ENCODE measurements at places on chromosomes 13 and 19.

- DNase-seq: peak; percentile 18
Observed at GRCh38 chr13:31394506-31394905, 194.7 kb downstream of the B3GLCT start.

DNA sequence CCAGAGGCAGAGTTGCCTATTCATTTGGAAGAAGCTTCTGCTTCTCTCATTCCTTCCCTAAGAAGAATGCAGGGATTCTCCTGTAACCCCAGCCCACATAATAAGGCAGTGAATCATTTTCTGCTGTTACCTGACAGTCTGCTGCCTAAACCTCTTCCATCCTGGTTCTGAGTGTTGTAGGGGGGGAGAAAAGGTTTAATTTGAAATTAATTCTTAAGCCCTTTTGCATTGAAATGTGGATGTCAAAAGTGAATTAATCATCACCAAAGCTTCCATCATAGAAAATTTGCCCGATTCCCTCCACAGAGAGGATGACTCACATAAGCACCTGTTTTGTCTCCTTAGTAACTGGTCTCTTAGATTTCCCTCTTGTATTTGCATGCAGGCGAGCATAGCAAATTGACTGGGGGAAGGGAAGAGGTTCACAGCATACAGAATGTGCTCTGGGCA is 146.7 kb upstream of the FNDC3A start:
- DNase-seq: peak; percentile 25

DNA sequence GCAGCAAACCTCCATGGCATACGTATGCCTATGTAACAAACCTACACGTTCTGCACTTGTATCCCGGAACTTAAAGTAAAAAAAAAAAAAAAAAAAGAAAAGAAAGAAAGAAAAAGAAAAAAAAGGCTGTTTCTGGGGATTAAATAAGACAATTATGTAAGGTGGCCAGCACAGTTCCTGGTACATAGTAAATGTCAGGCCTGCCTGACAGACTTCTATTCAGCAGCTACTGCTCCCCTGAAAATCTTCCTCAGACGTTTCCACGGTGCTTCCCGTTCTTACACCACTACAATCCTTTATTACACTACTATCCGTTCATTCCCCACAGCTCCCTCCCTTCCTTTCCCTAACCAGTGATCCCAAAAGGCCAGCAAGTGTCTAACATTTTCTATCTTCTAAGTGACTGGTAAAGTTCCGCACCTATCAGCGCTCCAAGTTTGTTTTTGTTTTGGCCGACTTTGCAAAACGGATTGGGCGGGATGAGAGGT is 636 bp upstream of the RB1 start:
- DNase-seq: no peak

DNA sequence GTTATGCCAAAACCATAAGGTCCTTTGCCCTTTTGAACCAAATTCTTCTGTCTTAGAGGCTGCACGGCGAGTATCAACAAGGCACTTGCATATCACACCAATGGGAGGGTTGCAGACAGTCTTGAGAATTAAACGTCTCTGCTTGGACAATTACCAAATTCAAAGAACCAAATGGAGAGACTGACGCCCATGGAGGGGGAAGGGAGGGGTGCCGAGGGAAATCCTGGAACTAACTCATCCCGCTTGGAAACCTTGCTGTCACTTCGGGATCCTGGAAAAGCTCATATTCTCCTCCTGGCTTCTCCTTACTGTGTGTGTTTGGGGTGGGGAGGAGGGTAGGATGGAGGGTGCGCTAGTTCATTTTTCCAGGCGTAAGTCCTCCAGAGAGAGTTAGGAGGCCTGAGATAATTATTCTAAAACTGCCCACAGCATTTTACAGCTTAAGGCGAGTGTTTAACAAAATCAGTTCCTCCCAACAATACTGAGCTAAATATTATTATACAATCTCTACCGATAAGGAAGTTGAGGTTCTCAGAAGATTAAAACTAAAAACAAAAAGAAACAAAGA is 425.1 kb downstream of the TSHZ3 start:
- DNase-seq: no peak

GRCh38 chr13:24071423-24072075 is 89.0 kb upstream of the SPATA13 start:
- no peak for DNase-seq

DNA sequence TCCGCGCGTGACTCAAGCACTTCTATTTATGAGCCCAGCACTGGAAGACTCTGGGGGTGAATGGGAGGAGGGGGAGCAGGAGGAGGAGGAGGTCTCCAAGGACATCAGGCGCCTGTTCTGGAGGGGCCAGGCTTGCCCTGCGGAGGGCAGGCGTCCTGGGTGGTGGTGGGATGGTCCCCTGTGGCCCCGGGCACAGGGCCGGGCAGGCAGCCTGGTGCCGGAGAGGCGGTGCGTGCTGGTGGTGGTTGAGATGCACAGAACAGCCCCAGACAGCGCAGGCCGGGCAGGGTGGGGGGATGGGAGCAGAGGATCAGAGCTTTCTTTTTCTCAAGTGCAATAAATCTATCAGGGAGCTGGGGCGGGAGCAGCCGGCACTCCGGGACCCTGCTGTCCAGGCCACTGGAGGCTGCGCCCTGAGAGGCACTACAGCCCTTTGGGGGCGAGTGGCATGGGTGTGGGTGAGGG is 14.0 kb downstream of the NKPD1 start:
- no peak for DNase-seq

DNA sequence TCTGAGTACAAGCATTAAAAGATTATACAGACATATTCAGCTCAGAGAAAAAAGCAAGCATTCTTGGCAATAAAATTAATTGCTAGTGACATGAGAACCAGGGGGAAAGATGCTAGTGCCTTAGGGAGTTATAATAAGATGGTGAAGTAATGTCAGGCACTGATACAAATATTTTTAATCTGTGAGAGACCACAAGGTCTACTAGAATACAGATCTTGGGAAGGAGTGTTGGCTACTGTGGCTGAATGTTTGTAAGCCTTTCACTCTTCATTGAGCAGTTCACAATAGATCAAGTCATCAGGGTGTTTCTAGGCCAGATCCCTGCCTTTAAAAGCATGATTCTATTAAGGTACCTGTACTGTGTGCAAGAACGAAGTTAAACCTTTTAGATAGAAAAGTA is 16.4 kb downstream of the FREM2 start:
- no peak for DNase-seq

GRCh38 chr19:49450405-49450804 is 1.2 kb downstream of the PIH1D1 start:
- no peak for DNase-seq

DNA sequence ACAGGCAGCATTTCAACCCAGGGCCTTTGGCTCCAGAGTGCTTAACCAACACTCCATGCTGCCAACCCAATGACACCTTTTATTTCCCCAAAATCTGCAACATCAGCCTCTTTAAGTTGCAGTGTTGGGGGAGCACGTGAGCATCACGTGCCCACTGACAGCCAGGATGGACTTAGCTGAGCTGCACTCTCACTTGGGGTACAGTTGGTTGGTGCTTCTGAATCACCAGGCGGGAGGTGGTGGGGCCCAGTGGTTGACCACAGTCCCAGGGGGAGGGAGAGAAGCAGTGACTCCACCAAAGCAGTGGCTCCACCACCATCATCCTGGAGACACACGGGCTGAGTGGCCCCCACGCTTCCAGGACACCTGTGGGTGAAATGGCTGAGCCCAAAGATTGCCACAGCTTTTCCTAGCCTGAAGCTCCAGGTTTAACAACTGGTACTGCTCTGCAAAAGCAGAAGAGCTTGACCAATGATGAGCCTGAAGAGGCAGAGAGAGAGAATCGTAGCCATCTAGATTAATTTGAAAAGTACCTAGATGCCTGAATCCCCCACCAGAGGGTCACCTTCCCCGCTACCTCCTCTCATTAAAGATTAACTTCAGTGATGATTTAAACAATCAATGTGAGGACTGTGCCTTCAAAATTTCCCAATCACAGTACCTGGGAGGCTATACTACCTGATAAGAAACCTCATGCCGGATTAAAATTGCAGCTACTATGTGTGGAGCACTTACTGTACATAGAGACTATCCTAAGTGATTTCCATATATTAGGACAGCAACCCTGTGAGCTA is 193.8 kb downstream of the FOXO1 start:
- DNase-seq: no peak

- no peak for DNase-seq
Observed at GRCh38 chr19:15180451-15181390, 20.1 kb downstream of the NOTCH3 start.

- DNase-seq: no peak
Observed at GRCh38 chr19:17348700-17349099, 11.3 kb downstream of the GTPBP3 start.

DNA sequence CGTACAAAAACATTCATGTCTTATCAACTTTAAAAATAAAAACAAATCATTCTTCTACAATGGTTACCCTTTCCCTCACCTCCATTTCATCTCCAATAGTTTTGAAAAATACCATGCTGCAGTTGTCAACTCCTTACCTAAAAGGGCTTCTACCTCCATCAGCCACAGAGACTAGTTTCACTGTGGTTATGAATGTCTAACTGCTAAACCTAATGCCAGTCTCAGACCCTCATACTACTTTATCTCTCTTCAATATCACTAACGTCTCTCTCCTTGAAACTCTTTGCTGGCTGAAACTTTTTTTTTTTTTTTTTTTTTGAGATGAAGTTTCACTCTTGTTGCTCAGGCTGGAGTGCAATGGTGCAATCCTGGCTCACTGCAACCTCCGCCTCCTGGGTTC is 27.1 kb downstream of the LNX2 start:
- peak; percentile 41 for DNase-seq

DNA sequence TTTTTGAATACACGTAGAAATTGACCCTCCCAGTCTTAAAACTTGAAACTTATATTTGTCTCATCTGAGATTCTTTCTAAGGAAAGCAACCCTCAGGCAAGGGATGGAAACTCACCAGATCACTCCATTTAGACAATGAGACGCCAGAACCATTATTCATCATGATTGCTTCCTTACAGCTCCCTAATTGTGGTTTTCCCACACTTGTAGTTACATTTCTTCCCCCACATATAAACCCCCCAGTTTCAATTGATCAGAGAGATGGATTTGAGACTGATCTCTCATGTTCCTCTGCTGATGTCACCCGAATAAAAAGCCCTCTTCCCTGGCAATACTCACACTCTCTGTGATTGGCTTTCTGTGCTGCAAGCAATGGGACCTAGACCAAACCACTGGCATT is 197.9 kb upstream of the STARD13 start:
- no peak for DNase-seq

DNA sequence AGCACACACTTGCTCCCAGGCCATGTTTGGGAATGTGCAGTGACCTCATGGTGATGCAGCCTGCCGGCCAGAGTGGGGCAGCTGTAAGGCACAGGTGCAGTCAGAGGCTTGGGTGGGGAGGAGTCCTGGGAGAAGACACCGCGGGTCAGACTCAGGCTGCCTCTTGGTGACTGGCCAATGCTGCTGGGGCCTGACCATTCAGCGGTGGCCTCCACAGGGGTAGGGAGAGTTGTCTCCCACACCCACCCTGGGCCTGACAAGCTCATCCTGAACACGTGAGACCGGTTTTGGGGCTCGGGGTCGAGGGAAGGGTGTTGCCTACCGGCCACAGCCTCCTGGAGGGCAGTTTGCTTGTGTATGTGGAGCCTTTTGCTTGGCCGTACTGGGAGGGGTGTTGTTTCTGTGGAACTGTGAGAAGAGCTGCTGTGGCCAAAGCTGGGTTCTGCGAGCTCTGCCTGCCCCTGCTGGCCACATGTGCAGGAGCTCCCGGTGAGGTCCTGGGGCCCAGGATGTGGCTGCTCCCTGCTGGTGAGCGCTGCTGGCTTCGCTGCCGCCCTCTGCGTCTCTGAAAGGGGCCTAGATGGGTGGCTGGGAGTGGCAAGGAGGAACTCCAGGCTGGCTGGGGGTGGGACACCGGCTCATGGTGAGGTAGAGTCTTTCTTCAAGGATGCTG is 22.1 kb downstream of the UPF1 start:
- DNase-seq: no peak

DNA sequence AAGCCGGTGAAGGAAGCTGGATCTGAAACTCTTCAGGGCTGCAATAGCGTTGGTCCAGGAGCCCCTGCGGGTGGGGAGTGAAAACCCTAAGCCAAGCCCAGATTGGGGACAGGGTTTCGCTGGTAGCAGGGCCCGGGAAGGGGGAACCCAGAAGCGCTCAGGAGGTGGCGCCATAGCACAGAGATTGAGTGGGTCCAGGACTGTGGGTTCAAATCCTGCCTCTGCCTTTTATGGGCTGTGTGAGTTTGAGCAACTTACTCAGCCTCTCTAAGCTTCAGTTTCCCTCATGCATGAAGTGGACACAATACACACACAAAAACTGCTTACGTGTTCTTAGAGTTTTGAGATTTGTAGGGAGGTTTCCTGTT is 8.3 kb upstream of the SYCN start:
- peak; percentile 72 for DNase-seq

DNA sequence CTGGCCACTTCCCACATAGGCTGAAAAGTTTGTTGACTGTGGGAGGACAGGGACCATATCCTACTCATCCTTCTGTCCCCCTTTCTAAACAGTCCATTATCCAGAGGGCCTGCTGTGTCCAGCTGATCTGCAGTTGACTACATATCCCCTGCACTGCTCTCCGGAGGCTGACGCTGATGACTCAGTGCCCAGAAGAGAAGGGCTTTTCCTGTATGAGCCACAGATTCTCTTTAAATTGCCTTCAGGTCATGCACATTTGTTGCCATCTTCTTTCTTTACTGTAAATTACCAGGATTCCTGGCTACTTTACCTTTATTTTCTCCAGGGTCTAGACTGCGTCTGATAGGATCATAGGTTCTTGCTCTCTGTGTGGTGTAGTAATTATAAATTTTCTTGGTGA is 125.2 kb downstream of the LACC1 start:
- no peak for DNase-seq

- DNase-seq: no peak
Observed at GRCh38 chr13:100305398-100305797, 216.5 kb downstream of the PCCA start.

All from activated CD4-positive, alpha-beta T cell treated with anti-CD3 and anti-CD28 coated beads, Interleukin-2, Interleukin-6, amounts not matched to agents 100 ng/mL and 50 ng/mL, durations not matched to agents 16 hours and 8 hours (primary cell).